Foreskin keratinocyte (primary cell): ENCODE measurements at places on chromosomes 1 and 21. TPM values are rescaled to one million over a fixed set of nuclear protein-coding genes. Genes with fewer than 3 reads are reported as not detected.
A peak's percentile ranks its signal among the peaks of the same experiment; 100 is the strongest.

GRCh38 chr1:209703834-209704504 is 677 bp upstream of the HSD11B1 start:
- no peak for DNase-seq

DNA sequence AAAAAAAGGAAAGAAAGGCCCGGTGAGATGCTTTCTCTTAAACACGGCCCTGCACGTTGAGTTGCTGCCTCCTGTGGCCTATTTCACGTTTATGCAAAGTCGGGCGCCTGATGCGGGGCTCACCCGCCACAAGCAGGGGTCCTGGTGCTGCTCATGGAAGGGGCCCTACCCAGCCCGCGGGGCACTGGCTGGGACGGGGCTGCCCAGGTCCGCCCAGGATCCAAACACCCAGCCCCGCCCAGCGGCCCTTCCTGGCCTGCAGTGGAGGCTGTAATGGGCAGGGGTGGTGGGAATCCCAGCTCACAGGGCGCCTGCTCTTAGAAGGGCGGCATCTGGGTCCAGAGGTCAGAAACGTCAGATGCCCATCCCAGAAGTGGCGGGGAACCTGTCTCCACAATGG is 1.6 kb downstream of the COL6A2 start:
- DNase-seq, result no peak

DNA sequence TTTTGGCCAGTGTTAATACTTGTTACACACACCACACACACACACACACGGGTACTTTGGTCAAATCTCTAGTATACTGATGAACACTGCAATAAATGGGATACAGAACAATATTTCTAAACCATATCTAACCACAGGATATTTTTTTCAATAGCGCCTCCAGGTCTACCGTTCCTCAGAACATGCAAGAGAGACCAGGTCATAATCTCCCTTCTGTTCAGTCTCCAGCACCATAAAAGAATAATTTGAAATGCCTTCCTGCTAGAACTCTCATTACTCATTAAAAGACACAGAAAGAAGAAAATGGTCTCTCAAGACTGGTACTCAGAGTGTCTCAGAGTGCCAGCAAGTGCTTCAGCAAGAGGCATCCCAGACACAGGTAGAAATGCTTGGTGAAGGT is 11.5 kb upstream of the SLC44A3 start:
- DNase-seq, result no peak

- no peak for DNase-seq
These were observed 17.9 kb downstream of the PLPP3 start for GRCh38 chr1:56561227-56562019.

DNA sequence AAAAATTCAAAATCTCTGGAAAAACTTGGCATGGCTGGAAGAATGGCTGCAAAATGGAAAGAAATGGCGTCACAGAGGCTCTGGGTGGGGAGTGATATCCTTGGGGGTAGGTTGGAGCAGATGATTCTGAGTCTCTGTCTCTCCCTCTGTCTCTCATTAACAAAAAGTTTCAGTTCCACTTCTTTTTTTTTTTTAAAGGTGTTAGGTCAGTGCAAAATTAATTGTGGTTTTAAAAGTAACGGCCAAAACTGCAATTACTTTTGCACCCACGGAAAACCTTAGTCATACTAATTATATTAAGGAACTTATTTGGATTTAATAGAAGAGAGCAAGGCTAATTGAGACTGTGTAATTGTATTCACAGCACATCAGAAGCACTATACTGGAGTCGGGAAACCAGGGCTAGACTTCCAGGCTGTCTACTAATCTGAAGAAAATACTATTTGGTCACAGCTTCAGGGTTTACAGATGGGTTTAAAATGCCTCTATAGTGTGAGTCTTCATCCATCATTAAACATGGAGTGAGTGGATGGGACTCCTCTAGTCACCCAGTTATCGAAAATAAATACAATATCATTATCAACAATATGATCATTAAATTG is 289.1 kb upstream of the PLD5 start:
- no peak for DNase-seq

DNA sequence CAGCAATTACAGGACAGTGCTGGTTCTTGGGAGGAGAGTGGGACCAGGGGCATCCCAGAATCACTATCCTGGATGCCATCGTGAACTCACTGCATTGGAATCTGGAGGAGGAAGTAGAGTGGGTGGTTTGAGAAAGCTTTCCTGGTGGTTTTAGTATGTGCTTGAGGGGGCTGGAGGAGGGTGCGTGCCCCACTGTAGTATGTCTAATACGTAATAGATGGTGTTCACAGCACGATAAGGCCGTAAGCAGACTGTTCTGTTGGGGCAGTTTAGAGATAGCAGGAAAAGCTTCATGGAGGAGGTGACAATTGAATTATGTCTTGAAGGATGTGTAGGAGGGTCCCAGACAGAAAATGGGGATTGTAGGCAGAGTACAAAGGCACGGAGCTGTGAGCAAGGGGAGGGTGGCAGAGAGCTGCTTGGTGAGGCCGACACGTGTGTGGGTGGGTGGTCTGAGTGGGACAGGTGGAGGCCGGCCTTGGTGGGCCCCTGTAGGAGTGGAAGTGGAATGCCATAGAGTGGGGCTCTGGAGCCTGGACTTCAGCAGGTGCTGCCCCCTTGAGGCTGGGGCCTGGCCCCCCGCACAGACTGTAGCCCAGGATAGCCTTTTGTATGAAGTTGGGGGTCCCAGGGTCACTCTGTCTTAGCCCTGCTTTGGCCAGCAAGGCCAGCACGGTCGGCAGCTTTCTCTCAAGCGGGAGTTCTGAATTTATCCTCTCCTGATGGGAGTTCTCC is 37.0 kb downstream of the IL6R start:
- DNase-seq, result no peak

- no peak for DNase-seq
These were observed 63.6 kb upstream of the ERG start for GRCh38 chr21:38561613-38562581.

DNA sequence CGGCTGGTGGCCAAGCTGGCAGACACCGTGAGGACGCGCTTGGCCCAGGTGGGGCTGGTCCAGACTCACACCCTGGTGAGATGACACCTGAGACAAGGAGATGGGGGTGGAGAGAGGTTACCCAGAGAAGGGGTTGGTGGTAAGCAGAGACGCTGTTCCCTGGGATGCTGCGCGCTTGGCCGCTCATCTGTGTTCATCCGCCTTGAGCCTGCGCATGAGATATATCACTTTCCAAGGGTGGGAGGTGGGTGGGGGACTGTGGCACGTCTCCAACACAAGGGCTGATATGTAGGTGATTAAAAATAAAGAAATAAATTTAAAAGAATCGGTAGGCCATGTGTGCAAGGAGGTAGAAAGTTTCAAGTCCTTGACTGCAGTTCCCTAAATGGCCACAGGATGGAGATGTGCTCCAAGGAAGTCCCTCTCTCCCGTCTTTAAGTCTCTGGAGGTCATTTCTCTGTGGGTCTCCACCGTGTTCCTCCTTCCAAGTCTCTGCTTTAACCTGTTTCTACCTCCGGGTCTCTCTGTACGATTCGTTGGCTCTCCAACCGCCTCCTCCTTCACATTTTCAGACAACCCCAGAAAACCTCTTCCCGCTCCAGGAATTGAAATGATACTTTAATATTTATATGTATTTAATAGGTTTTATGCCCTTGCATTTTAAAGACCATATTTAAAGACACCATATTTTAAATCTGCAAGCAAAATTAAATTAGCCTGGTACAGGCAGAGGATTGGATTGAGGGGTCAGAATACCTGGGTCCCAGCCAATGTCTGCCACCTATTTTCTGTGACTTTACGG is 4.5 kb downstream of the TTC24 start:
- no peak for DNase-seq

GRCh38 chr21:31972622-31973021 is 99.8 kb downstream of the HUNK start:
- no peak for DNase-seq

DNA sequence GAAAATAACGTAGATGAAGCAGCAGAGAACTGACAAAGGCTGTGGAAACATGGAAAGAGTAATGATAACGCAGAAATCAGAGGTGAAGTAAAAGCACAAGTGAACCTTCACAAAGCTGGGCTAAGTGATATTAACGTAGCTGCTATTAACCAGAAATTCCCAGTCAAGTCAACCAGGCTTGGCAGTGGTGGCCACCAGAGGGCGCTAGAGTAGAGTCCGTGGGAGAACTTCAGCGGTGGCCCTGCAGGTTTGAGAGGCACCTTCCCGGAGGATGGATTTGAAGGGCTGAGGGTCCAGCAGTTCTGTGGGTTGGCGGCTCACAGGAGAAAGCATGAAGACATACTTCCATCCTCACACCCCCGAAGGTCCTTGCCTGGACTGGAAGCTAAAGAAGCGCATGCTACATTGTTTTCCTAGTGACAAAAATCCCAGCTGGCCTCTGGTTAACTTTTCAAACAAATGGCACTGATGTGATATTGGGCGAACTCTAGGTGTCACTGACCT is 81.7 kb upstream of the ZNF648 start:
- peak; percentile 75 for DNase-seq

GRCh38 chr1:108691128-108691941 is 775 bp upstream of the PRPF38B start:
- no peak for DNase-seq

DNA sequence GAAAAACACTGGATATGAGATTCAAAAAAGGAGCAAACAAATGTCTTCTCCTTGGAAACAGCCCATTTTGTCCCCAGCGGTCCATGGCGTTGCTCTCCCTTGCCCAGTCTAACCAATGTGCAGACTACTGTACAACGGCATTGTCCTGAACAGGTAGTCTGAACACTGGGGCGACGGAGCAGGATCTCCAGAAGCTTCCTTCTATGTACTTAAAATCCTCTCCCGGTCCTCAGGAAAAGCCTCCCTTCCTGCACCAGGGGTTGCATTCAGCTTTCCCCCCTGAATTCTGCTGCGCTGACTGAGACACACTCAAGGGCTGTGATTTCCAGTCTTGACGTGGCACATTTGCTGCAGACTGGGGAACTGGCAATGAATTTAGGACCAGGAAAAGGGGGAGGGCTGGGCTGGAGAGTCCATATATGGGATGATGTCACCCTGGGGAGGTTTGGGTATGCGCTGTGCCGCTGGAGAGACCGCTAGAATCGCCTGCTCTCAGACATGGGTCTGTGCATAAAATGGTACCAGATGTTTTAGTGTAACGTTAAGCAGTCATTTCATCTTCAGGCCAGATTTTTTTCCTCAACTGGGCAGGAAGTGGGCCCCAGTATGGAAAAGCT is 275.9 kb upstream of the C1orf105 start:
- no peak for DNase-seq

- no peak for DNase-seq
These were observed 13.7 kb upstream of the KRTAP19-5 start for GRCh38 chr21:30515681-30516080.

- DNase-seq, result no peak
These were observed 6.0 kb downstream of the ZCCHC17 start for GRCh38 chr1:31302709-31303441.

DNA sequence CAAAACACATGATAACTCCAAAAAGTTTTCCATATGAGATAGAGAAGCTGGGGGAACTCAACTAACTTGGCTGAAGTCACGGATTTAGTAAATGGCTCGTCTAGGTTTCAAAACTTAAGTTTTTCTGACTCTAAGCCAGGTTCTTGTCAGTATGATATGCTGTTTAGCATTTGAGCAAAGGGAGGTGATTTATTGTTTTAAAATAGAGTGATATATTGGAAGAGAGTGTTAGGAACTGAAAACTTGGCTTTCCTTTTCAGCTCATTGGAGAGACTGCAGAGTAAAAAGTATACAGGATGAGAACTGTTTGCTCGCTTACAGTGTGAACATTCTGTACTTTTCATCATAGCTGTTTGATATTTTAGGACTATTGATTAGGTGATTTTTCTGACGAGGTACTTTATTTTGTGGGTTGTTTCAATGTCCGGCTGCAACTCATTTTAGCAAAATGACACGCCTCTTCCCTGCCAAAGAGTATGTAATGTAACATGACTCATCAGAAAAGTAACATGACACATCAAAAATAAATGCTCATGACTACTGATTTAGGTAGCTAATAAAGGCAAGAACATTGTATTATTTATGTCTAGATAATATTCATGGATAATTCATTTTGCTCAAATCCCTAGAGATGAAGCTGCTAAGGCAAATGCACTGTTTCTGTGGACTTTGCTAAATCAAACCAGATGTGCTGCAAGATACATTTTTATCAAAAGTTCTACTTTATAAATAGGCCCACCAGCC is 355.1 kb downstream of the GPATCH2 start:
- DNase-seq, result peak; percentile 79

DNA sequence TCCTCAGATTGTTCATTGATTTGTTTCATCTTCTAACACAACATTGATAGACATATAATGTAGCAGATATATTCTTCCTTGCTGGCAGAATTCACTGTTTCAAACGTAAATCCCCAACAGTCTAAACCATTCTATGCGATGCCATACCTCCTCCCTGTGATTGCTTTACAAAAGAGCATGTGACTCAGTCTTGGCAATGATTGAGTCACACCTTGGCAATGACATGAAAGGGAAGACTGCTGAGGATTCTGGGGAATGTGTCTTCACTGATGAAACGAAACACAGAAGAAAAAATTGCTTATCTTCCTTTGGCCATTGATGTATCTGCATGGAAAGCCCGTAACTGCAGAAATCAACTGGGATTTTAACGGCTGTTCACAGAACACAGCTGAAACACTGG is 409.6 kb upstream of the ZRANB2 start:
- peak; percentile 38 for DNase-seq

GRCh38 chr1:179115181-179115580 is 33.3 kb downstream of the TOR3A start:
- DNase-seq, result no peak

- no peak for DNase-seq
These were observed 3.6 kb upstream of the MATN1 start for GRCh38 chr1:30726773-30727684.

DNA sequence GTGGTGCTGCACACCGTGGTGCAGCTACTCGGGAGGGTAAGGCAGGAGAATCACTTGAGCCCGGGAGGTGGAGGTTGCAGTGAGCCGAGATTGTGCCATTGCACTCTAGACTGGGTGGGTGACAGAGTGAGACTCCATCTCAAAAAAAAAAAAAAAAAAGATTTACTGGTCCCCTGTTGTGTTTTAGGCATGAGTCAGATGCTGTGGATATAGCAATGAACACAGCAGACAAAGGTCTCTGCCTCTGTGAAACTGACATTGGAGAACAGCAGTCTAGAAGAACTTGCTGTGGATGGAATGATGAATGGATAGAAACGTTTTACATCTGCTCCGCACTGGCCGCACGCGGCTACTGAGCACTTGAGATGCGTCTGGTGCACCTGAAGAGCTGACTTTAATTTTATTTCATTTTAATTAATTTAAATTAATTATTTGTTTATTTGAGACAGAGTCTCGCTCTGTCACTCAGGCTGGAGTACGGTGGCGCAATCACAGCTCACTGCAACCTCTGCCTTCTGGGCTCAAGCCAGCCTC is 24.5 kb upstream of the EPHA2 start:
- DNase-seq, result no peak

GRCh38 chr1:26959722-26960624 is at the start of gene KDF1:
KDF1 (minus strand) TSS chr1:26960468; CDS start chr1:26952380, 8,088 bp downstream.
- DNase-seq, result peak; percentile 61

GRCh38 chr1:109979489-109980091 is 5.0 kb upstream of the AHCYL1 start:
- no peak for DNase-seq

- DNase-seq, result peak; percentile 2
These were observed 181.8 kb upstream of the FMN2 start for GRCh38 chr1:239909898-239910297.

- peak; percentile 45 for DNase-seq
These were observed 26.7 kb downstream of the SLC2A1 start for GRCh38 chr1:42931911-42932422.

The ADAMTS5 gene
- total RNA-seq, result not detected in 2 replicates

The ADAMTS4 gene
- 1.3 and 2.6 TPM in 2 replicates for total RNA-seq

The UBIAD1 gene
- total RNA-seq, result 11.3 and 13.3 TPM in 2 replicates

The SMIM1 gene
- 4.6 and 5.3 TPM in 2 replicates for total RNA-seq

The PRSS38 gene
- not detected in 2 replicates for total RNA-seq

The APOBEC4 gene
- not detected in 2 replicates for total RNA-seq

The PPFIA4 gene
- 0.25 and 0.99 TPM in 2 replicates for total RNA-seq

The GJC2 gene
- 0.82 and 1.1 TPM in 2 replicates for total RNA-seq

The CD101 gene
- 0.44 and 2.0 TPM in 2 replicates for total RNA-seq

The VWA5B1 gene
- total RNA-seq, result not detected in 2 replicates
